ENCODE measurements at places on chromosomes 5 and 9.

GRCh38 chr9:132800038-132800648 is 77.9 kb downstream of the AK8 start:
- DNase-seq: peak; percentile 27

GRCh38 chr9:124810663-124811355 is 33.9 kb downstream of the OLFML2A start:
- no peak for DNase-seq

DNA sequence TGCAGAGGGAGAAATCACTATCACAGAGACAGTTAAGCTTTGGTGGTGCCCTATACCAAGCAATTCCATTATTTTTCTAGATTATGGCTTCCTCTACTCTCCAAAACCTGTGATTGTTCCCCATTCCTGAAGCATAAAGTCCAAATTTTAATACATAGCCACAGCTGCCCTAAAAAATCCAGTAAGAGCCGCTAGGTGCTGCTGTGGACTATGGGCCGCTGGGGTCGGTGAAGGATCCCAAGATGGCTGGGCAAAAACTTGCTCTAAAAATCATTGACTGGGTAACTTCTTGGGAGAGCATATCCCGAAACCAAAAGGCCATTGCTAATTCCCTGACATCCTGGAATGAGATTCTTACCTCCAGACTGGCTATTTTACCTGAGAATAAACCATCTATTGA is 245.3 kb downstream of the NFIB start:
- DNase-seq: no peak

DNA sequence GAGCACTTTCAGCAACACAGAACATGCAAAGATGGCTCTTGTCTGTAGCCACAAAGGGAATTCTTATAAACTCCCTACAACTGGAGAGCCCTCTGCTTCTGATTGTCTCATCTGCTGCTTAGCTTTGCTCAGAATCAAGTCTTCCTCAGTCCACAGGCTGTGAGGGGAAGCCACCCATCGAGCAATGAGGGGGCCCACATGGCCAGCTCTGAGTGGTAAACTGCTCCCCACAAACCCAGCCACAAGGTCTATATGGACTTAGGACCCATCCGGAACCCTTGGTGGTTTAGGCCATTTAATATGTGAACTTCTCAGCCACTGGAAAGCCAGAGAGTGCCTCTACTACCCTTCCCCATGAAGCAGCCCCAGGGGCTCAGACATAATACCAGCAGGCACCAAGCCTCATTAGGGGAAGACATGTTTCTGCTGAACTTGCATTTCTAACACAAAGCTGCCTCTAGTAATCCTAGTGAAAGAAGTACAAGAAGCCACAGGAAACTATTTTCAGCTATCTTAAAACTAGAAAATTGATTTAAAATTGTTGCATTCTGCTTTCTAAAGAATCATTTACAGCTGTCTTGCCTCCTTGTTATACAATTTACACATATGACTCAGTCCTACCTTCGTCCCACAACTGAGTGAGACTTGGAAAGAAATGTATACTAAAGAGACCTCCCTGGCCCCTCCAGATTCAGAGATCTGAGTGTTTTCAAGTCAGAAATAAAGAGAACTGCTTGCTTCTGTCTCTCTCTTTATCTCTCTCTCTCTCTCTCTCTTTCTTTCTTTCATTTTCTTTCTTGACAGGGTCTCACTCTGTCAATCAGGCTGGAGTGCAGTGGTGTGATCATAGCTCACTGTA is 90.2 kb downstream of the ESM1 start:
- DNase-seq: no peak

DNA sequence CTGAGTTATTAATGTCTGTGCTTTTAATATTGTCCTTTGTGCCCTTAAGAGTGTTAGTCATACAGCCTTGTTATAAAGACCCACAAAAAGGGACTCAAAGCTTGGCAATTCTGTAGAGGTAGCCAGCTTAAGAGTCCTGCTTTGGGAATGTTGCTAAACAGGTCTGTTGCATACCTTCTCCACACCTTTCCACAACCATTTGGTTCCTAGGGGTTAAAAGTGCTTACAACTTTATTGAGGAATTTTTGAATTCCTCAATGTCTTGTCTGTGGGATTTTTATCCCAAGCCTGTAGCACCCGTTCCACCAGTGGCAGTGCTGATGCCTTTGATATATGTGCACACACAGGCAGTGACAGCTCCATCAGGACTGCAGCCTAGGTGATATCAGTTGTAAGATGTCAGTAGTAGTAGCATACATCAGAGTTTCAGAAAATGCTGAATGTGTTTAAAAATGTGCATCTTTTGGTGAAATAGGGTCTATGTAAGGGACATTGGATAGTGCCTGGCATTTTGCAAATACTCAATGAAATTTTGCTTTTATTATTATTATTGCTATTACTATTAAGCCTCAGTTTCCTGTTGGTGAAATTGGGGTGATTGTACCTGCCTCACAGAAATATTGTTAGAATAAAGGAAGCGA is 68.5 kb downstream of the WWC1 start:
- DNase-seq: no peak

- DNase-seq: no peak
These were observed 176.7 kb downstream of the MED10 start for GRCh38 chr5:6201631-6202030.

DNA sequence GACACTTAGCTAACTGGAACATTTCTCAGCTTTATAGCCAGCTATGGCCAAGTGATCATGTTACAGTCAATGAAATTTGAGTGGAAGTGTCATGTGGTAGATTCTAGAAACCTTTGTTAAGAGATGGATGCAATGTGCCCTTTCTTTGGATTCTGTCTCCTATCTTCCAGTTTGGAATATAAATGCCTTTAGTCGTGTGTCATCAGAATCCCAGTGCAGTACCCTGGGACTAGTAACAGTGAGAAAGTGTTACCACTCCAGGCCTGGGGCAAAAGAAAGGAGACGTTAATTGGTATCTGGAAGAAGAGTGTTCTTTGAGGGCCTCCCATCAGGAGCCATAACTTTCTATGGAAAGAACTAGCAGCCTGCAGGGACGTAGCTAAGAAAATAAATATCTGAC is 149.6 kb downstream of the SNX18 start:
- DNase-seq: no peak

GRCh38 chr5:37888476-37888875 is 48.6 kb upstream of the GDNF start:
- DNase-seq: no peak

GRCh38 chr5:180217797-180218196 is 8.8 kb upstream of the RASGEF1C start:
- DNase-seq: no peak

DNA sequence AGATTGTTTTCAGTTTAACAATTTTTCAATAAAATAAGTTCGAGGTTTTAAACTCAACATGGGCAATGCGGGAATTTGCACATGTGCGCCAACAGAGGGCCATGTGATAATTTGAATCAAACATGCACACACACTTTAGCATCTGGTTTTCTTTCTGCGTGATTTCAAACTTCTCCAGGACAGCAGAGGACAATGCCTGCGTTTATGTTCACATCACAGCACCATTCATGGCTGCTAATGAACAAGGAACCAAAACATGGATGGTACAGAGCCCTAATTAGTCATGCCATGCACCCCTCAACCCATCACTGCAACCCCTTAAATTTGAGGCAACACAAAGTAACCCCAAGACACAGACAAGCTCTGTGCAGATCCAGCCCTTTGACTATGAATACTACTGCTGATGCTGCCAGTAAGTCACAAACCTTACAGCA is 2.8 kb downstream of the SHC3 start:
- no peak for DNase-seq

- no peak for DNase-seq
These were observed 21.1 kb downstream of the TRAF1 start for GRCh38 chr9:120905315-120906164.

- no peak for DNase-seq
These were observed 146.8 kb upstream of the ADAMTSL1 start for GRCh38 chr9:18327121-18327520.

DNA sequence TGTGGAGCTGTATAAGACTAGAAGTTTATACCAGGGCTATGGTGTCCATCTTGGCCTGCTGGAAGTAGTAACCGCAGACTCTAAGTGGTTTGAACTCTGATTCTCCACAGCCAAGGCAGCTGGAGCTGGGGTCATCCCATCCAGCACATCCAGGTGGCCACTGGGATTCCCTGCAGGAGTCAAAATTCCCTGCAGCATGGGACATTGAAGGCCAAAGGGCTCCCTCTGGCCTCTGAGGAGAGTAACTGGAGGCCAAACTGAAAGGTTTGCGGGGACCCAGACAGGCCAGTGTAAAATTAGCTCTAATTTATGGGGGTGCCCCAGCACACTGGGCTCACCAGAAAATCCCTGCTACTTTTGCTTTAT is 12.2 kb upstream of the PRXL2C start:
- no peak for DNase-seq

DNA sequence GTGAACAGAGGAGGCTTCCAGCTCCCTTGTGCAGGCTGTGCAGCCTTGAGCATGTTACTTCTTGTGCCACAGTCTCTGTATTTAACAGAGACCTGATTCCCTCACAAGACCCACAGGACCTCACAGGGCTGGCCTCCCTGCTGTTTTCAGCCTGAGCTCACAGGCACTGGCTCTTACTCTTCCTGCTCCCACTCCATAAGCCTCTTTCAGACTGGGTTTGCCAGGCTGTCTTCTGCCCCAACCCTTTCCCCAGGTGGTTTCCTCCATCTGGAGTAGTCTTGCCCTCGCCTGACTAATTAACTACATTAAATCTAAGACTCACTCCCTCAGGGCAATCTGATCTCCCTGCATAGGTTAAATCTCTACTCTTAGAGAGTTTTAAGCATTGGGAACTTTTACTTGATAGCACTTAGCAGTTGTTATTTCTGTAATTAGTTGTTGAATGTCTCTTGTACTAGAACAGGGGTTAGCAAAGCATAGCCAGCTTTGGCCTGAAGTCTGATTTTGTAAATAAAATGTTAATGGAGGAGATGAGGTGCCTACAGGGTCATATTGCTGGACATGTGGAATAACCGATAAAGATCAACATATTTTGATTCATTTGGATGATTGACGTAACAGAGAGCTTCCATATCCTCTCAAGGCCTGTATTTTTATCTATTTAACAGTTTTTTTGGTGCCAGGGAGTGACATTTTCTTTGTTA is 28.6 kb upstream of the SPATA31E1 start:
- DNase-seq: no peak

DNA sequence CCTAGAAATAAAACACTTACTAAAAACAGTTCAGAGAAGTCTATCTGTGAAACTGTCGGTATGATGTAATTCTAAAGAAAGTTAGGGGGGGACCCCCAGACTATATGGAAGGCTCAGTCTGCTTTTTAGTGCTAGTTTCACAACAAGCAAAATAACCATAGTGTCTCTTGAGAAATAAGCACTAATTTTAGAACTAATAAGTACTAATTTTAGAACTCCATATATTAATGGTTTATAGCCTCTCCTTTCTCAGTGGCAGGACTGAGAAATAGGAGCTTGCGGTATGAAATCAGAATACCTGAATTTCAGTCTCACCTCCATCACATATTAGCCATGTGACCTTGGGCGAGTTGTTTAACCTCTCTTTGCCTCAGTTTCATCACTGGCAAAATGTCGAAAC is 1.4 kb upstream of the PHF24 start:
- DNase-seq: no peak

GRCh38 chr9:89657295-89657694 is 52.5 kb downstream of the GADD45G start:
- no peak for DNase-seq

GRCh38 chr5:74009502-74009901 is 383.5 kb downstream of the ARHGEF28 start:
- no peak for DNase-seq
